ENCODE measurements at places on chromosomes 4 and X.

GRCh38 chrX:35699642-35700041 is 98.5 kb upstream of the MAGEB16 start:
- no peak for DNase-seq

- no peak for DNase-seq
These were observed 28.8 kb upstream of the ALB start for GRCh38 chr4:73375328-73375741.

GRCh38 chr4:5993876-5994811 is 24.1 kb downstream of the C4orf50 start:
- no peak for DNase-seq

- DNase-seq: no peak
These were observed 676.7 kb upstream of the LCORL start for GRCh38 chr4:18698119-18698883.

DNA sequence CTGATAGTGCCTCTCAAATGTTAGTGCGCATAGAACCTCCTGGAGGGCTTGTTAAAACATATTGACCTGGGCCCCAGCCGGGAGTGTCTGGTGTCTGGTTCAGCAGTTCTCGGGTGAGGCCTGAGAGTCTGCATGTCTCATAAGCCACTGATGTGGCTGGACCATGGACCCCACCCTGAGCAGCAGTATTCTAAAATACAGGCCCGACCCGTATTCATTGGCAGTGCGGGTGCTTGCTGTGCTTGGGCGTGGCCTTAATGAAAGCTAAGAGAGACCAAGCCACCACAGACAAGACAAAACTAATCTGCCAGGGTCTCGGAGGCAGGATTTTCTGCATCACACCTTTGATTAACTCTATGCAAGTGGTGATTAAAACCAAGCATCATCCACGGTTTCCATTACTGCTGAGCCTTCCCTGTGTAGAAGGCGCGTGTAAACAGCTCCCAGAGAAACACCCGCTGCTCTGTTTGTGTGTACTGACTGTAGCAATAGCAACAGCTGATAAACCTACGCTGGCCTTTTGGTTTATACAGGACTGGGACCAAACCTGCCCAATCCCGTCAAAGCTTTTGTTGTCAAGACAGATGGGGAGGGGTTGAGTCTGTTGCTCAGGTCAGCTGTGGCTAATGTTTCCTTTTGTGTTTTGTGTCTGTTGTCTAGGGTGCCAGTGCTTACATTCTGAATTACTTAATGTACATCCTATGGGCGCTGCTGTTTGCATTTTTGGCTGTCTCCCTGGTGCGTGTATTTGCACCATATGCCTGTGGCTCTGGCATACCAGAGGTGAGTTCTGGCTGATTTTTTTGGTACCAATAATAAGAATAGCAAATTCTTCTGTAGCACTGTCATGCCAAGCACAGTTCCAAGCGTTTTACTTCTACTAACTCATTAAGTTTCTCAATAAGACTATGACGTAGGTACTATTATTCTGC is 40.8 kb downstream of the CLCN4 start:
- no peak for DNase-seq

DNA sequence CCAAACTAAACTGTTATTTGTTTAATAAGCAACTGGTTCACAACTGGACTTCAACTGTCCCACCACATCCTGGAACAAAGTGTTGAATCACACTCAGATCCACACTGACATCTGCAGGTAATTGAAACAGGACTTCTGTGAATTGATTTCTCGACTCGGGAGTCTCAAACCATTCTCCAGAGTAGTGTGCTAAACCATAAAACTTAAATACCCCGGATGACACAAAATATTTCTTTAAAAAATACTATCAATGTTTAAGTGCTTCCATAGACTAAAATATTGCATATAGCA is 95.4 kb upstream of the PLAC1 start:
- no peak for DNase-seq

- DNase-seq: no peak
These were observed 225.9 kb downstream of the NR3C2 start for GRCh38 chr4:148216321-148216720.

GRCh38 chr4:74109116-74109869 is 10.3 kb upstream of the CXCL2 start:
- DNase-seq: no peak

DNA sequence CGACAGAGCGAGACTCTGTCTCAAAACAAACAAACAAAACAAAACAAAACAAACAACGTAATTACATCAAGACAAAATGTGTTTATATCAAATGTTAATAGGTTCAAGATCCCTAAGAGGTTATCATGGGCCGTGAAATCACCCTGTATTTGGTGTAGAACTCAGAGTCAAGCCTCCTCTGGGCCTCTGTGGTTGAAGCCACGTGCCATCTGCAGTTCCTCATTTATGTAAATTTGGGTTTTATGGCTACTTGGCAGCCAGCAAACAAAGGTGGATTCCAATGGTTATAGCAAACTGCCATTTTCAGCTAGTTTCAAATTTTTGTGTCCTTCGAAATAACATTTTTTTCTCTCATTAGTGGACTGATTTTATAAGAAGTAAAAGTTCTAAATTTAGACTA is 16.4 kb downstream of the NSDHL start:
- no peak for DNase-seq

Data from stimulated activated CD8-positive, alpha-beta memory T cell treated with anti-CD3 and anti-CD28 coated beads, Interleukin-4, amount 100 ng/mL, for 4 hours (primary cell).